Activated T-cell treated with anti-CD3 and anti-CD28 coated beads, Interleukin-2, amount 50 U/mL, for 24 hours (primary cell): ENCODE measurements at places on chromosomes 7 and 10.

DNA sequence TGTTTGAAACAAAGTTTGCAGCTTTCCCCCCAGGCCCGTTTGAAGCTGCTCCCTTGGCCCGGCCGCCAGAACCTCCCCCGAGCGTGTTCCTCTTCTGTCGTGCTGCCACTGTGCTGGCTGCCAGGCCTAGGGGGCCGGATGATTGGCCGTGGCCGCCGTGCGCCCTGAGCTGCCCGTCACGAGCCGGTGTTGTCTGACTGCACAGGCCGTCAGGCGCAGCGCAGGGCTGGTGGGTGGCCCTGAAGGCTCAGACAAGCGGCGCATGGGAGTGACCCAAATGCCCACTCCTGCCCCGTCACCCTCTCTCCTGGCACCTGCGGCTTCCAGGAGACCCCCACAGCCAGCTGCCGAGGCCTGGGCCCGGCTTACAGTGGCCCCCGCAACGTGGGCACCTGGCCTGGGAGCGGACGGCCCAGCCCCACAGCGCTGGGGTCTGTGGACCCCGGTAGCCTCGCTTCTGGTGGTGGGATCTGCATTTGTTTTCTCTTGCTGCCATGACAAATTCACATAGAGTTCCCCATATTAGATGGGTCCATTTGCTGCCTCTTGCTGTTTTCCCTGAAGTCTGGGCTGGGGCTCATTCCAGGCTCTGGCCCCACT is 13.1 kb downstream of the JAKMIP3 start:
- H3K27me3 ChIP-seq, result peaks cover 26% of the 10 kb centered on the region
- no peaks in the 10 kb centered on the region for H3K4me1 ChIP-seq
- no peak overlapping the region for H3K4me3 ChIP-seq
- no peak overlapping the region for H3K27ac ChIP-seq
- no peak for DNase-seq

- no peaks in the 10 kb centered on the region for H3K36me3 ChIP-seq
- H3K4me1 ChIP-seq, result no peaks in the 10 kb centered on the region
- no peak for DNase-seq
Measured at GRCh38 chr7:138654616-138655015, 46.5 kb downstream of the SVOPL start.

- H3K27ac ChIP-seq, result no peak overlapping the region
- peak overlapping the region; percentile 48 for H3K4me3 ChIP-seq
- no peaks in the 10 kb centered on the region for H3K36me3 ChIP-seq
Measured at GRCh38 chr10:470339-471003, 219.0 kb downstream of the DIP2C start.

DNA sequence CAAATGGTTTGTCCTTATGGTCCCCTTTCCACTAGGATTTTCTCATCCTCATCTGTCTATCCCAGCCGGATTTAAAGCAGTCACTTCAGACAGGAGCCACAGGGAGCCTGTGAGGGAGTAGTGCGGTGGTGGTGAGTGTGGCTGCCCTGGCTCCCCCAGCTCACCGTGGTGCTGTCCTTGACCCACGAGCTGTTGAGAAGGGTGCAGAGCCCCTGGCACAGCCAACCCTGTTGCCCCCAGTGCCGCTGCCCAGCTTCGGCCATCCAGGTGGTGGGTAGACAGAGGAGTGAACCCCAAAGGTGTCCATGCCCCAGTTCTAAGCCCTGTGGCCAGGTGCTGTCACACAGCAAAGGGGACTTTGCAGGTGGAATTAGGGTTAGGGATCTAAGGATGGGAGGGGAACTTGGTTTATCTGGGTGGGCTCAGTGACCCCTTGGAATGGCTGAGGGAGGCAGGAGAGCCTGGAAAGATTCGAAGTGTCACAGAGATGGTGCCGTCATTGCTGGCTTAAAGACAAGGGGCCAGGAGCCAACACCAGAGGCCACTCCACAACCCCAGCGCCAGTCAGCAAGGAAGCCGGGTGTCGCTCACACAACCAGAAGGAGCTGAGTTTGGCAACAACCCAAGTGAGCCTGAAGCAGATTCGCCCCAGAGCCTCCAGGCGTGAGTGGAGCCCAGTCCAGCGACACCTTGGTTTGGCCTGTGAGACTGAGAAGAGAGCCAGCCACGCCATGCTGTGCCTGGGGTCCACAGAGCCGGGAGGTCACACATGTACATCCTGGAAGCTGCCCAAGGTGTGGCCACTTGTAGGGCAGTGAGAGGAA is 142.4 kb downstream of the ADCY1 start:
- no peaks in the 10 kb centered on the region for H3K4me1 ChIP-seq
- no peak overlapping the region for H3K4me3 ChIP-seq
- peaks cover 1% of the 10 kb centered on the region for H3K36me3 ChIP-seq
- H3K27ac ChIP-seq, result no peak overlapping the region
- no peak for DNase-seq
- peaks cover 11% of the 10 kb centered on the region for H3K27me3 ChIP-seq

GRCh38 chr7:131591687-131592319 is 35.4 kb upstream of the PODXL start:
- no peak overlapping the region for H3K27ac ChIP-seq
- no peaks in the 10 kb centered on the region for H3K36me3 ChIP-seq
- H3K4me3 ChIP-seq, result no peak overlapping the region
- no peaks in the 10 kb centered on the region for H3K27me3 ChIP-seq

- H3K27ac ChIP-seq, result no peak overlapping the region
- peaks cover 21% of the 10 kb centered on the region for H3K27me3 ChIP-seq
- H3K36me3 ChIP-seq, result no peaks in the 10 kb centered on the region
- no peak for DNase-seq
- no peak overlapping the region for H3K4me3 ChIP-seq
- H3K4me1 ChIP-seq, result no peaks in the 10 kb centered on the region
Measured at GRCh38 chr10:2837674-2838073, 229.7 kb upstream of the PFKP start.

- no peak overlapping the region for H3K4me3 ChIP-seq
- peaks cover 92% of the 10 kb centered on the region for H3K36me3 ChIP-seq
- no peaks in the 10 kb centered on the region for H3K4me1 ChIP-seq
- H3K27me3 ChIP-seq, result no peaks in the 10 kb centered on the region
Measured at GRCh38 chr10:99758211-99758891, 24.1 kb upstream of the ABCC2 start.

DNA sequence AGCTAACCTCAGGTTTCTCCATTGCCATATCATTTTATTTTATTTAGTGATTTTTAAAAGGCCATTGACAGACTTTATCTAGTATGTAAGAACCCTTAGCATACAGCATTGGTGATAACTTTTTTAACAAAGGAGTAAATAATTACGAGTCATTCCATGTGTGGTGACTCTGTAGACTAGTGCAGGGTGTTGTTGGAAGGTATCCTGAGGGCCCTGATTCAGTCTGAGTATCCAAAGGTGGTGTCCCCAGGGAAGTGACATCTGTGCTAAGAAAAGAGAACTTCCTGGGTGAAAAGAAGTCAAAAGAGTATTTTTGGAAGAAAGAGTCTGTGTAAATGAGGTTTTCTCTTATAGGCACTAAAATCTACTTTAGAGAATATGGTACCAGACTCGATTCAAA is 308.4 kb downstream of the C7orf25 start:
- DNase-seq, result no peak
- no peaks in the 10 kb centered on the region for H3K36me3 ChIP-seq
- H3K4me1 ChIP-seq, result no peaks in the 10 kb centered on the region
- no peak overlapping the region for H3K4me3 ChIP-seq

DNA sequence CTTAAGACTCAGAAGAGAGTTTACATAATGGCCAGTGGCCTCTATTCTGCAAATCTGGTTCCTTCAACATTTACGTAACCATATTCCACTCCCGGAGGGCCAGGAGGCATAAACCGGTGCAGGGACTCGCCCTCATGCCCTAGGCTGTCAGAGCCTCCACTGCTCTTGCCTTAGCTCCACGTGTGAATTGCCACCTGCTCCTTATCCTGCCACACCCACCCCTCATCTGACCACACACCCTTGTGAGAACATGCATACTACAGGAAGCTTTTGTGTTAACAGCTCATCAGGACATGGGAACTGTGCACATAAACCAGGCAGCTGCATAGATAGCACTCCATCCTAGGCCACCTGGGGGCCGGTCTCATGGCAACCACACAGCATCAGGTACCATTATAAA is 146.7 kb upstream of the PFKP start:
- no peak overlapping the region for H3K4me3 ChIP-seq
- H3K27ac ChIP-seq, result no peak overlapping the region
- H3K4me1 ChIP-seq, result peaks cover 6% of the 10 kb centered on the region
- no peaks in the 10 kb centered on the region for H3K36me3 ChIP-seq

DNA sequence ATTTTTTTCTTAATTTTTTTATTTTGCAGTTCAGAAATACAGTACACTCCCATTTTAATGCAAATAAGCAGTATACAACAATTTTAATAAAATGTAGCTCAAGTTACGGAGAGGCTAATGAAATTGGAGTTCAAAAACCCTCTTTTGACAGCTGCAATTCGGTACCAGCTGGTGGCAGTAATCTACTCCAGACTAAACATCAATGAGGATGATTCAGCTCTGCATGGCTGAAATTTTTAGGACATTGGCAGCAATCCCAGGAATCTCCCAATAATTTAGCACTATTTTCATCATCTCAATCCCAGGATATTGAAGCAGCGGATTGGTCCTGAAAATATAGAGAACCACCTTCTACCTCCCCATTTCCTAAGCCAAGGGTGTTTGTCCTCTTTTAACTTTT is 278.8 kb downstream of the CACNA2D1 start:
- no peak overlapping the region for H3K4me3 ChIP-seq
- no peaks in the 10 kb centered on the region for H3K27me3 ChIP-seq
- H3K36me3 ChIP-seq, result no peaks in the 10 kb centered on the region
- no peak overlapping the region for H3K27ac ChIP-seq

- no peak overlapping the region for H3K27ac ChIP-seq
- no peak for DNase-seq
- no peak overlapping the region for H3K4me3 ChIP-seq
- H3K4me1 ChIP-seq, result no peaks in the 10 kb centered on the region
- no peaks in the 10 kb centered on the region for H3K36me3 ChIP-seq
Measured at GRCh38 chr7:107948645-107949442, 54.1 kb downstream of the LAMB1 start.

GRCh38 chr10:114256008-114256765 is 17.1 kb downstream of the VWA2 start:
- H3K4me3 ChIP-seq, result no peak overlapping the region
- H3K27me3 ChIP-seq, result peaks cover 12% of the 10 kb centered on the region
- H3K36me3 ChIP-seq, result no peaks in the 10 kb centered on the region
- no peak overlapping the region for H3K27ac ChIP-seq
- no peak for DNase-seq
- H3K4me1 ChIP-seq, result peaks cover 8% of the 10 kb centered on the region

DNA sequence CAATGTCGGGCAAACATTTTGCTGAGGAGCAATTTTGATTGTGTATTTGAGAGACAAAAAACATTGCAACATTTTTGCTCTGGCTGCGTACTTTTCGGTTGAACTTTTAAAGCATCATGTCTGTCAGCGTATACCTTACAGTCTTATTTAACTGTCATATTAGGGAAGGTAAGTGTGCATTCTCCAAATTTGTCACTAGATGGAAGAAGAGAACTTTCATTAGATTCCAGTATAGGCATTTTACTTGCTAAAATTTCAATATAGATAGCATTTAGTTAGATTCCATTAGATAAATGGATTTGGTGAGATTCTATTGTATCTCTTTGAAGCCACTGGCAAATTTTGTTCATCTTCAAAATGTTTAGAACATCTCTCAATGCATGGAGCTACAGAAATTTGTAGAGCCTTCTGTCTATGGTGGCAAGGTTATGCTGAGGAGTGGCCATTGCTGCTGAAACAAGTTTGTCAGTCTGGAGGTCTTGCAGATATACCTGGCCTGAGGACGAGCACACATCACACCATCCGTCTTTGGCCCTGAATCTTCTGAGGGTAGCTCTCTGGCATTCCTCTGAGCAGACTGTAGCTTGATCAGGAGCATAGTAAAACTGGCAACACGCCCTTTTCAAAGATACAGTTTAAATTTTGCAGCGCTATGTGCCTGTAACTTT is 437.5 kb upstream of the MBL2 start:
- no peaks in the 10 kb centered on the region for H3K27me3 ChIP-seq
- no peak overlapping the region for H3K4me3 ChIP-seq
- H3K27ac ChIP-seq, result no peak overlapping the region
- no peaks in the 10 kb centered on the region for H3K4me1 ChIP-seq
- DNase-seq, result no peak
- H3K36me3 ChIP-seq, result no peaks in the 10 kb centered on the region

DNA sequence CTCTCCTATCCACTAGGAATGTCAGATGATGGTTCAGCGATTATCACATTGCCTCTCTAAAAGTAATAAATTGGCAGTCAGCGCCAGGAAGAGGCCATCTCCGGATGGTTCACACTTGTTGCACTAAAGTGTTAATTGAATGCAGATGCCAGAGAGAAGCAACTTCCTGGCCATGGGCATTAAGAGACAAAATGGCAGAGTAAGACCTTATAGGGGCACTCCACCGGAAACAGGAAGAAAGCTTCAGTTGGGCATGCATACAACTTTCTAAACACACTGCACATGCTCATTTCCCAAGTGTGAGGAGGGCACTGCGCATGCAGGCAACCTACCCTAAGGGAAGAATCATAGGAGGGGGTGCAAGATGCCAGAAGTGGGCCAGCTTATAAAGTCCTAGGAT is 71.7 kb upstream of the AUTS2 start:
- no peak for DNase-seq
- H3K4me3 ChIP-seq, result no peak overlapping the region
- no peaks in the 10 kb centered on the region for H3K4me1 ChIP-seq
- no peak overlapping the region for H3K27ac ChIP-seq
- no peaks in the 10 kb centered on the region for H3K36me3 ChIP-seq
- peaks cover 2% of the 10 kb centered on the region for H3K27me3 ChIP-seq

DNA sequence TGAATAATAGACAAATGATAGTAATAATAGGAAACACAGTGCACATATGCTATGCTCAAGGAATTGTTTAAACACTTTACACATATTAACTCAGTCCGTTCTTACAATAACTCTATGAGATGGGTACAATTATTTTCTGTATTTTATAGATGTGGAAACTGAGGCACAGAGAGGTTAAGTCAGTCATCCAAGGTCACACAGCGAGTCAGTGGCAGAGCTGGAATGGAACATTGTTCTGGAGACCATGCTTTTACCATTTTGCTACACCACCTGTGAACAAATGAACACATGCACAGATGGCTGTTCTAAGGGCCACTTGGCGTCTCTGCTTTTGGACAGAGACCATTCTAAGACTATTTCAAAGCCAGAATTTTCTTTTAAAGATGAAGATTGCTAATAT is 26.9 kb upstream of the MTPN start:
- H3K4me1 ChIP-seq, result no peaks in the 10 kb centered on the region
- H3K27me3 ChIP-seq, result no peaks in the 10 kb centered on the region
- no peaks in the 10 kb centered on the region for H3K36me3 ChIP-seq
- DNase-seq, result no peak

- no peaks in the 10 kb centered on the region for H3K36me3 ChIP-seq
- peak overlapping the region; percentile 76 for H3K27ac ChIP-seq
- peak overlapping the region; percentile 73 for H3K4me3 ChIP-seq
- no peak for DNase-seq
- peaks cover 4% of the 10 kb centered on the region for H3K27me3 ChIP-seq
Measured at GRCh38 chr7:128790315-128791041, 1.3 kb upstream of the CCDC136 start.

- H3K4me3 ChIP-seq, result no peak overlapping the region
- no peaks in the 10 kb centered on the region for H3K36me3 ChIP-seq
- H3K27me3 ChIP-seq, result peaks cover 7% of the 10 kb centered on the region
- H3K27ac ChIP-seq, result no peak overlapping the region
- no peaks in the 10 kb centered on the region for H3K4me1 ChIP-seq
Measured at GRCh38 chr10:44662051-44662450, 249.1 kb upstream of the TMEM72 start.

GRCh38 chr10:100878291-100878910 is 34.4 kb upstream of the SLF2 start:
- peaks cover 14% of the 10 kb centered on the region for H3K27me3 ChIP-seq
- H3K27ac ChIP-seq, result no peak overlapping the region
- H3K4me3 ChIP-seq, result no peak overlapping the region
